Ureter (tissue), 1 donor: ENCODE measurements at places on chromosomes 5 and 9. TPM values are rescaled to one million over a fixed set of nuclear protein-coding genes. Genes with fewer than 3 reads are reported as not detected.

GRCh38 chr5:73030995-73031394, 75.2 kb downstream of the FCHO2 start:
- DNase-seq = no peak

The KIAA1958 gene
- total RNA-seq = 12.2 TPM

The DNAJC18 gene
- 10.3 TPM for total RNA-seq

The ZNF454 gene
- total RNA-seq = 4.9 TPM

DNA sequence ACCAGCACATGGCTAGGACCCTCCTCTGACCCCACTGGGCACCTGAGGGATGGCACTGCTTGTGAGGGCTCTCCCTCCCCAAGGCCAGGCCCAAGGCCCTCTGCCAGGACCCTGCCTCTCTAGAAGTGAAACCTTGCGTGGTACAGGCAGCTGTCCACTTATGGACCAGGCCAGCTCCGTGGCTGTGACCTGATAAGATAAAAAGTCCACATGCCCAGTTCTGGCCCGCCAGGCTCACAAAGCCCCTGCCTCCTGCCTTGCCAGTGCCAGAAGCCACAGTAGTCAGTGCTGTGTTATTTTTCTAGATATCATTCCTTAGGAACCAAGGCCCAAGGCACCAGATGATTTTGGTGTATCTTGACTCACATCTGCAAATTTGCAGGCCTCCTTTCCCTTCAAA, 14.0 kb upstream of the SPATA31E1 start:
- DNase-seq = no peak

DNA sequence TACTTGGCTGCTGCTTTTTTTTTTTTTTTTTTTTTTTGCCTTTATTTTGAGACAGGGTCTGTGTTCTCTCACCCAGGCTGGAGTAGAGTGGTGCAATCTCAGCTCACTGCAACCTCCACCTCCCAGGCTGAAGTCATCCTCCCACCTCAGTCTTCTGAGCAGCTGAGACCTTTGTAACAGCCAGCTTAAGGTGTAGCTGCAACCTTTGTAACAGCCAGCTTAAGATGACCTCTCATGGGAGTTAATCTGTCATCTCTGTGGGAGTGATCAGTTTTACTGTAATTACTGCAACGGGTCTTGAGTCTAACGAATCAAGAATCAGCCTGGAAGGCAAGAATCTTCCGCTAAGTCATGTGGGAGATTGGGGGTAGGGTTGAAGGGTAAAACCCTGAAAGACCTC, 31.6 kb upstream of the SNX2 start:
- DNase-seq = no peak

The IFNB1 gene
- total RNA-seq = not detected
